ENCODE measurements at places on chromosomes 11 and 22.
A peak's percentile ranks its signal among the peaks of the same experiment; 100 is the strongest.

DNA sequence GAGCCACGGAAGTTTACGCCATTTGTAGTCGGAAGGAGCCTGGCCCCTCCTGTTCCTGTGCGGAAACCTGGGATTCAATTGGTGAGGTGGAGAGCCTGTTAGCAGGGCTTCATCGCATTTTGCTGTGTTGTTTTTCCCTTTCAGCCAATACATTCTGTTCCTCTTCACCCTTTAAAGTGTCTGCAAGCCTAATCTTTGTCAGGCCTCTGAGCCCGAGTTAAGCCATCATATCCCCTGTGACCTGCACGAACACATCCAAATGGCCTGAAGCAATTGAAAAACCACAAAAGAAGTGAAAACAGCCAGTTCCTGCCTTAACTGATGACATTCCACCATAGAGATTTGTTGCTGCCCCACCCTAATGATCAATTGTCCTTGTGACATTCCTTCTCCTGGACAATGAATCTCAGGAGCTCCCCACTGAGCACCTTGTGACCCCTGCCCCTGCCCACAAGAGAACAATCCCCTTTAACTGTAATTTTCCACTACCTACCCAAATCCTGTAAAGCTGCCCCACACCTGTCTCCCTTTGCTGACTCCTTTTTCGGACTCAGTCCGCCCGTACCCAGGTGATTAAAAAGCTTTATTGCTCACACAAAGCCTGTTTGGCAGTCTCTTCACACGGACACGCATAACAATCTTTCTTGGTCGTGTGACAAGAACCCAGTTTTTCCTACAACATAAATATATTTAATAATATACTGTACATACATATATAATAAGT lies 37.1 kb upstream of the MMP12 start:
- no peak for DNase-seq

- DNase-seq, result no peak
Observed at GRCh38 chr11:95832763-95833162, 42.5 kb downstream of the CEP57 start.

GRCh38 chr11:13105237-13105844 lies 96.2 kb downstream of the RASSF10 start:
- DNase-seq, result peak; percentile 57

DNA sequence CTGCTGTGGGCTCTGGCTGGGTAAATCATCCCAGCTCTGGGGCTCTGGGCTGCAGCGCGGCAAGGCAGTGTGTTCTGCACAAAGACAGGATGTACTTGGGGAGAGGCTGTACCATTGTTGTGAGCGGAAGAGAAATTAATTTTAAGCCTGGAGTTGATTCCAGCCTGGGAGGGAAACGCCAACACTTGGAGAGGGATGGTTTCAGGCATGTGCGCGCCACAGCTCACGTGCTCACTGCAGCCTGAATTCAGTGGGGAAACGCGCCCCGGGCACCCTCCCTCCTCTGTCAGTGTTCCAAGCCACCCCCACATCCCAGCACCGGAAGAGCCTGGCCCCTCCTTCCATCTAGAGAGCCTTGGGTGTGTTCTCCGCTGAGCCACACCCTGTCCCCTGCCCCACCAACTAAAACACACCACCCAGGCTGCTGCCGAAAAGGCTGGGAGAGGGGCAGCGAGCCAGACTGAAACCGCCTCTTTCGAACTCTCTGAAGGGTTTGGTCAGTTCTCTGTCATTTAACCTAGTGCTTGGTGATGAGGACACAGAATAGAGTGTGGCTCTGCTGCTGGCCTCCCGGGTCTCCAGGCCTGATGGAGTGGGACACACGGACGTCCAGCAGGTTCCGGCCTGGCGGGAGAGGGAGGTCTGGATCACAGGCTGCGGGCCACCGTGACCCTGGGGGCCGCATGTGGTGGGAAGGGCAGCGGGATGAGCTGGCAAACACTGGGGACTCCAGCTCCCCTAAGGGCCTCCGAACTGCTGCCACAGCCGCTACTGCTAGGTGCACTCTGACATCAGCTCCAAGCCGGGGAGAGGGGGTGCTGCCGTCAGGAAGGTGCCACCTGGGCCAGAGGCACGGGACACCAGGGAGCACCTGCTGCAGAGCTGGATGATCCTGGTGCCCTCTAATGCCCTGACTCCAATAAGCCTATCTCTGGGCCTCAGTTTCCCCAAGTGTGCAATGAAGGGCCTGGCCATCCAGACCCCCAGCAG lies 230.8 kb downstream of the CTTN start:
- DNase-seq, result no peak

GRCh38 chr11:12591706-12592105 lies 82.5 kb upstream of the TEAD1 start:
- DNase-seq, result no peak

DNA sequence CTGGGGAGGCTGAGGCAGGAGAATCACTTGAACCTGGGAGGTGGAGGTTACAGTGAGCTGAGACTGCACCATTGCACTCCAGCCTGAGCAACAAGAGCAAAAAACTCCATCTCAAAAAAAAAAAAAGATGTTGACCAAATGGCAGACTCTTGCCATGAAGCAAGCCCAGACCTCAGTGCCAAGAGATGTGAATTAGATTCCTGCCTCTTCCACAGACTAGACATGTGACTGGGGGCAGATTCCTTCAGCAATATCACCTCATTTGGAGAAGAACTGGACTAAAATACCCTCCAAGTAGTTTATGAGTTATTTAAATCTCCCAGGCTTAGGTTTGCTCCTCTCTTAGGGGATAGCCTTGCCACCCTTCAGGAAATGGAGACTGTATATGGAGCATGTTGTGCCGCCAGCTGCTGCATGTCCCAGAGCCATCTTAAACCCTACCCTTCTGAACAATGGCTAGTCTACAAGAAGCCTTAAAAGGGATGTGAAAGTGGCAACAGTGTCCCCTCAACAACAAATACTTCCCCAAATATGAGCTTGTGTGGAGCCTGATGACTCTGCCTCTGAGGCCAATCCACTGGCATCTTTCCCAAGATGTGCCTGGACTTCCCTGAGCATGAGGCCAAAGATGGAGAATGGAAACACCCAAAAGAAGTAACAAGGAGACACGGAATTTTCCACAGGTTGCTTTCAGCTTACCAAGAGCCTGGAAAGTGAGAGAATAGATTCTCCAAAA lies 763 bp upstream of the MS4A7 start:
- DNase-seq, result no peak

DNA sequence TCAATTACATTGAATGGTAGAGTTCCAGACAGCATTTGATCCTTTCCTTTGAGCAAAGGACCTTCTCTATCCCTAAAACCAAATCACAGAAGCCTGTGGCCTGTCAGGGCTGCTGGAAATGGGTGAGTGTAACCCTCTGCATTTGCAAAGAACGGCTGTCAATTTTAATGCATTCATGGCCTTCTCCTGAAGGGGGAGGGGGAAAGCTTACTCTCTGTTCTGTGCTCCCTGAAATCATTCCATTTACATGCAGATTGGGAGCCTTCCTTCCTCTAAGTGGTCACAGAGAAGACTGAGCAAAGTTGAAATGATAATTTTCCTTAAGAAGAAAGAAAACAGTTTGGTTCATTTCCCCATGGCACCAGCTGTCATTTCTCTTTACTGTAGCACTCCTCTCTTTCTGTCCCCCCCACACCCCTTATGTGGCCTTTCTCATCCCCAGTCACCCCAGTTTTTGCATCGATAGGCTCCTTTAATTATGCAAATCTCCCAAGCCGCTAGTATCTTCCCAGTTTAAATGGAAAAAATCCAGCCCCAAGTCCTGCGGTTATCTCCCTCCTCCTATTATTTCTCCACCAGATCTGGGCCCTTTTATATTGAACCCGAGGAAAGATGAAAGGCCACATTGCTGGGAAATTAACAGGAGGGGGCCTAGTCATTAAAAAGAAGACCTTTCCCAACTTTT lies 109.4 kb upstream of the KIRREL3 start:
- no peak for DNase-seq

DNA sequence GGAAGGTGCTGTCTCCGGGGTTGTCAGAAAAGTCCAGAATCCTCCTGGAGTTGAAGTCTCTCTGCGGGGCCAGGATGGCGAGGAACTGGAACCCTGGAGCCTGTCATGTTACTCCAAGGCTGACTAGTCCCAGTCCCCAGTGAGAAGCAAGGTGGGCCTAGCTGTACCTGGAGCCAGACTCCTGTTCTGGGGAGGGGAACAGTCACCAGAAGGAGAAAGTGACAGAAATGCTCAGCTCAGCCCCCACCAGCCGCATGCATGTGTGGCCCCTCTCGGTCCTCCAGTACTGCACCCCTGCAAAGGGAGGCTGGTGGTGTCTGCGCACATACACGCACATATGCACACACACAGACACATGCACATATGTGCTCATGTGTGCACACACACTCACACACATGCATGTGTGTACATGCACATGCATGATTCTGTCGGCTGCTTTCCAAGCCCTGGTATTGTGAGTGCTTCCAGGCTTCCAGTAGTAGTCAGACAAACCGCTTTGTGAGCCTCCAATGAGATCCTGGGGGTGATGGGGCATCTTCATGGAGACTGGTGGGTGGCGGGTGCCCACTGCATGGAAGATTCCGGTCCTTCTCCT lies 54.3 kb downstream of the RTL6 start:
- DNase-seq, result no peak

- no peak for DNase-seq
Observed at GRCh38 chr11:99865951-99866350, 821.1 kb upstream of the ARHGAP42 start.

DNA sequence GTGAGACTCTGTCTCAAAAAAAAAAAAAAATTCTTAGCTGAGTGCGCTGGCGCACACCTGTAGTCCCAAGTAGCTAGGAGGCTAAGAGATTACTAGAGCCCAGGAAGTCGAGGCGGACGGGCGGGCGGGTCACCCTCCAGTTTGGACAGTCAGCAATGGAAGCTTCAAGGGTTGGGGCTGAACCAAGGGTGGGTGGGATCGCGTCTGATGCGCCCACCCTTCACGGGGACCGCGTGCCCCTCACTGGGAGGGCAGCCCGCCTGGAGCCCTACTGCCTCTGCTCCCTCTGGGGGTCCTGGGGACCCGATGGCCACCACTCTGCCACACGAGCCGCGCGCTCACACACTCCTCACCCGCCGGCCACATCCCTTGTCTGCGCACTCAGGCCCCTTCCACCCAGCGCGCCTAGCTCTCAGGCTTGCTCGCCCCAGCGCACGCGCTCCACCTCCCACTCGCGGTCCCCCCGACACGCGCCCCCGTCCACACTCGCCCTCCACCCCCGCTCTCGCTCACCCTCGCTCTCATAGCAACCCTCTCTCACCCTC lies 494 bp downstream of the CHID1 start:
- DNase-seq, result no peak

- DNase-seq, result no peak
Observed at GRCh38 chr11:15783619-15784018, 572.7 kb downstream of the SOX6 start.

DNA sequence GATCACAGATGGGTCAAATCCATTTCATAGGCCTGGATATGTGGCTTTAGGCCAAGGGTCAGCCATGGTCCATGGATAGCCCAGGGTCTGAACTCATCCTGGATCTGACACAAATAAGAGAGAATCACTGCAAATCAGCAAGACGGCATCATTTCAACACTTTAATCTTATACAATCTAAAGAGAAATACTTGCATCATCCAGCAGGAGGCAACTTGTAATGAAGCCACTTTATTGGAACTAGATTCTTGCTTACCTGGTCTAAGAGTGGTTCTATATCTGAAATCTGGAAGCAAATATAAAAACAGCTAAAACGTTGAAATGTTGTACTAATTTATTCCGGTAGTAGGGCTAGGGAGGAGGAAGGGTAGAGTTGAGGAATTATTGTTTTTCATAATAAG lies 870.1 kb downstream of the JRKL start:
- no peak for DNase-seq

DNA sequence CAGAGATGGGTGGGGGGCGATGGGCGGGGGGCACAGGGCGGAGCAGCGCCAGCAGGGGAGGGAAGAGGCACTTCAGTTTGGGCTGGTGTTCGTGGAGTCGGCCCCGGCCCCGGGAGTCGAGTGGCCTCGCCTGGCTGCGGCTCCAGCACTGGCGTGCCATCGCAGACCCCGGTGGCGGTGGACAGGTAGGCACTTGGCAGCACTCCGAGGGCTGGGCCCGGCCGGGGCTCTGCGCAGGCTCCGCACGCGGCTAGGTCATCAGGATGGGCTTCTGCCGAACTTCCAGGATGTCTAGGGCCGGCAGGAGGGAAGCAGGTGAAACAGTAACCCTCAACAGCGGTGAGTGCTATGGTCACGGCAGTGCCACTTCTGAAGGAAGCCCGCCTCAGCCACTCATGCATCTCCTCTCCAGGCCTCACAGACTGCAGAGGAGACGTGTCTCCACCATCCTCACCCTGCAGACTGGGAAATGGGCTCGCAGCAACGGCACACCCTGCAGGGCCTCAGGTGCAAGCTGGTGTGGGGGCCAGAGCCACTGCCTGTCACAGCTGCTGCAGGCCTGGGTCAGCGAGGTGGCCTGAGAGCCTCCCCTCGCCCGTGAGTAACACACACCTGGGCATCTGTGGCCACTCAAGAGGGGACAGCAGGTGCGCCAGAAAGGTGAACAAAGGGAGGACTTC lies 33.3 kb downstream of the NUP50 start:
- DNase-seq, result no peak

GRCh38 chr11:67024410-67024809 lies 1.5 kb downstream of the SYT12 start:
- no peak for DNase-seq

DNA sequence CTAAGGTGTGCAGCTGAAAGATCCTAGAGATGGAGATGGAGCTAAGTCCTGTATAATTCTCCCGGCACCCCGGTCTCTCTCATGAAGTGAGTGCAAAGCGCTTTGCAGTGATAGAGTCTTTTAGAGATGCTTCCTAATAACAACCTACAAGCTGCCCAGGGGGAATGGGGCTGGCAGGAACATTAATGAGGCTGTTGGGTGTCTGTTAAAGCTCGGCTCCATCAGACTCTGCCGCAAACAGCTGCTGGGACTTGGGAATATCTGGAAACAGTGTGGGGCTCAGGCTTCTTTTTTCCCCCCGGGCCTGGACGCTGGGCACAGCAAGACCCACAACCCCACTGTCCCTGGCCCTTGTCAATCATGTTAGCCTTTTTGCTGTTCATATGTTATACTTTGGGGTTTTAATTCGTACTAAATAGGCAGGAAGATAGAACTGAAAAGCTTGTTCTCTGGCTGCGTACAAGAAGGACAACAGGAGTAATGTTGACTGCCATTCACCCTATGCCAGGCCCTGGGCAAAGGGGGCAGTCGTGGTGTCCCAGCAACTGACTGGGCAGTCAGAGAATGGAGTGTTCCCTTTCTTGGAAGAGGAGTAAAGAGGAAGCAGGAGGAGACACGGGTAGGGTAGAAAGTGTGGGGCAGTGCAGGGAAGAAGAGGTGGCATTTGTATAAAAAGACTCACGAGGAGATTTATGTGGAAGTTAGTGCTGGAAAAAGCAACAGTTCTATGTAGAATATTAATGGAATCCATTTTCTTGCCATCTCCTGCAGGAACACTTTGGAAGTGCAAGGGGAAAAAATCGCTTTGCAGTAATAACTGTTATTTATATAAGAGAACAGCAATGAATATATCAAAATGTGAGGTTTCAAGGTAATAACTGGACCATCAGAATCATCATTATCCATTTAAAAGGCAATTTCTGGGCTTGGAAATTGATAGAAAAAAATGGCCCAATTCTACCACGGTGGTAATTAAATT lies 232.8 kb downstream of the GRIK4 start:
- no peak for DNase-seq

GRCh38 chr11:57473285-57473841 lies 13.0 kb downstream of the RTN4RL2 start:
- no peak for DNase-seq

- no peak for DNase-seq
Observed at GRCh38 chr22:24305260-24305692, 34.6 kb downstream of the SPECC1L start.
